ENCODE measurements at places on chromosomes 2 and 18.

DNA sequence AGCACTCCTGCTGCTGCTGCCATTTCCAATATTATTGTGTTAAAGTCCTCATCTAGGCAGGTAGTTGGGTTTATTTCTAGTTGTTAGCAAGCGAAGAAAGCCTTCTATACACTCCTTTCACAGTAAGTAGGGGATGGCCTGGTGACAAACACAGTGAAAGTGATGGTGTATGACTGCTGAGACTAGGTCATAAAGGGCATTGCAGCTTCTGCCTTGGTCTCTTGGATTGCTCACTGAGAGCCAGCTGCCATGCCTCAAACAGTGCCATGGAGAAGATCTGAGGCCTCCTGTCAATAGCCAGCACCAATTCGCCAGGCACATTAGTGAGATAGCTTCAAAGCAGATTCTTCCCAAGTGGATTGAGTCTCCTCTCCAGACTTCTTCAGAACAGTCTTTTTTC, 27.6 kb upstream of the MSTN start:
- DNase-seq, result no peak

DNA sequence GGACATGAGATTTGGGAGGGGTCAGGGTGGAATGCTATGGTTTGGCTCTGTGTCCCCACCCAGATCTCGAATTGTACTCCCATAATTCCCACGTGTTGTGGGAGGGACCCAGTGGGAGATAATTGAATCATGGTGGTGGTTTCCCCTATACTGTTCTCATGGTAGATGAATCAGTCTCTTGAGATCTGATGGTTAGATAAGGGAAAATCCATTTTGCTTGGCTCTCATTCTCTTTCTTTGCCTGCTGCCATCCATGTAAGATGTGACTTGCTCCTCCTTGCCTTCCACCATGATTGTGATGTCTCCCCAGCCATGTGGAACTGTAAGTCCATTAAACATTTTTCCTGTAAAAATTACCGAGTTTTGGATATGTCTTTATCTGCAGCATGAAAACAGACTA, 80.9 kb upstream of the GALNT5 start:
- DNase-seq, result no peak

GRCh38 chr2:288758-289361, 969 bp upstream of the ALKAL2 start:
- no peak for DNase-seq

- DNase-seq, result no peak
These were observed 34.3 kb downstream of the MSH2 start for GRCh38 chr2:47437287-47437686.

- no peak for DNase-seq
These were observed 15.9 kb upstream of the CCDC85A start for GRCh38 chr2:56167616-56168562.

GRCh38 chr18:24112874-24113615, 25.8 kb upstream of the CABYR start:
- no peak for DNase-seq

DNA sequence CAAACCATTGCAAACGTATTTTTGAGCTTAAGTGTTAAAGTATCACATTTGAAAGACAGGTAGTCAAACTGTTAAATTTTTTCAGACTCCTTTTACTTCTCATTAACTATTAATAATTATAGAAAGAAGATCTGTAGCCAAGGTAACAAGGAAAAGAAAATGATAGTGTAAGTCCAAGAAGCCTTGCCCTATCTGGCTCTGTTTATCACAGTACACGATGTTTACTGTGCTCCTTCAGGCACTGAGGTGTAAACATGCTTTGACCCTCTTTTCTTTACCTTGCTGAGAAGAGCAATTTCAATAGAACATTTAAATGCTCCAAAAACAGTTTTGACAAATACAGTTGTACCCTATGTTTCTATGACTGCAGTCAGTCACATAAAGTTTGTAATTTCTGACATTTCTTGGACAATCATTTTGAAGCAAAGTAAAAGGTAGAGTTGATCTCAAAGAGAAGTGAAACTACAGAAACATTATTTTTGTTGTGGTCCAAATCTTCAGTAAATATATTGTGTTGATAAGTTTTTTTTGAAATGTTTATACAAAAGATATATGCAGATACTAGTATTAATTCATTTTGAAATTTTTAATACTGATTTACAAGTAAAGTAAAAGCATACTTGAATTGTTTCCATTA, 152.6 kb upstream of the KYNU start:
- DNase-seq, result no peak

- no peak for DNase-seq
These were observed 71.0 kb downstream of the NOL4 start for GRCh38 chr18:34153711-34154110.

DNA sequence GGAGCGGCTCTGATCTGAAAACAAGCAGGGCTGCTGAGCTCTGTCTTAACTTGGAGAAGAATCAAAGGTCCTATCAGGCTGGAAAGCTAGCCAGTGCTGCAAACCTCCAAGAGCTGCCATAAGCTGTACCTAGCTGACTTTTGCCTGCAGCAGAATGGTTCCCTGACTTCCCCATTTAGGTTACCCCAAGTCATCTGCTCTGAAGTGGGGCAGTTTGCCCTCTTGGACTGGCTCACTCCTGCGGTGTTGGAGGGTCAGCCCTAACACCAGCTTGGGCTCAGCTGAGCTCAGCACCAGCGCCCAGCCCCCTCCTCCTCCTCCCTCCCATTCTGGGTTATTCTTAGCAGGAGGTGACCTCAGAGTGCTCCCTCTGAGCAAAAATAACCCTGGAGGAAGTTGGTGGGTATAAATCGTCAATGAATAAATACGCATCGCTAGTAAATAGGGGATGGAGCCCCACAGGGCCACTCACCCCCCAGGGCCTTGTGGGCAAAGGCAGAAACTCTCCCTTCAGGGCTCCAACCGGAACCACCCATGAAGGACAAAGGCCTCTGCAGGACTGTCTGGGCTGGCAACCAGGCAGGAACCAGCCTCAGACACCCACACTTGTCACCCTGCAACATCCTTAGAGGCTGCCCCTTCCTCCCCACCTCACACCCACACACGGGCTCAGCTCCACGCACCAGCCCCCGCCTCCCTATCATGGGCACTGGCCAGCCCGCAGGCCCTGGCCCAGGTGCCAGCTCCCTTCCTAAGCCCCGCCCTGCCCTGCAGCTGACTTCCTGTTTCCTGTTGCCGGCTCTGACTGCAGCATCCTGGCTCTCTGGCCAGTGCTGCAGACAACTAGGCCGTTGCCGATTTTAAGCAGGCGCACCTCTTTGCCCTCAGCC, 46.9 kb downstream of the DNMT3A start:
- DNase-seq, result no peak

DNA sequence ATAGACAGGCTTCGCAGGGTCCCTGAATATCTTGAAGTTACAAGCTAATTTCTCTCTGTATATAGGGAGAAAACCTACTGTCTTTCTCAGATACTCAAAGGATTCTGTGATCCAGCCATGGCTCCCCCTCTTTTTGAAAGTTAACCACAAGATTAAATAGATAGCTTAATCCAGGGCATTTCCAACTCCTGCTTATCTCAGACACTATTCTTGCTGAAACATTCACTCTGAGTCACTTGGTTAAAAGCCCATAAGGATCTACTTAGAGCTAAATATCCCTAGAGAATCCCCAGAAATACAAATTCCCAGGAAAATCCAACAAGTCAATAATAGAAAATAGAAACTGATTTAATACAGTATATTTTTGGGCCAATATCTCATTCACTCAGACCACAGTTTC, 179.1 kb upstream of the LYPD1 start:
- no peak for DNase-seq

- no peak for DNase-seq
These were observed 53.1 kb downstream of the LRRTM4 start for GRCh38 chr2:77469106-77469505.

DNA sequence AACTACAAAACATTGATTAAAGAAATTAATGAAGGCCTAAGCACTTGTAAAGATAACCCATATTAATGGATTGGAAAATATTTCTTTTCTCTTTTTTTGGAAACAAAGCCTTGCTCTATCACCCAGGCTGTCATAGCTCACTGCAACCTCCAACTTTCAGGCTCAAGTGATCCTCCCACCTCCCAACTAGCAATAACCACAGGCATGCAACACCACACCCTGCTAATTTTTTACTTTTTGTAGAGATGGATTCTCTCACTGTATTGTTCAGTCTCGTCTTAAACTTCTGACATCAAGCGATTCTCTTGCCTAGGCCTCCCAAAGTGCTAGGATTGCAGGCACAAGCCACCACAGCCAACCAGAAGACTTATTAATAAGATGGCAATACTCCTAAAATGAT, 73.4 kb upstream of the NDUFV2 start:
- no peak for DNase-seq

GRCh38 chr2:100755441-100755840, 64.5 kb upstream of the NPAS2 start:
- DNase-seq, result no peak

GRCh38 chr2:121502781-121503180, 27.9 kb upstream of the RNU4ATAC start:
- no peak for DNase-seq

GRCh38 chr2:118687698-118688097, 159.8 kb downstream of the EN1 start:
- no peak for DNase-seq

DNA sequence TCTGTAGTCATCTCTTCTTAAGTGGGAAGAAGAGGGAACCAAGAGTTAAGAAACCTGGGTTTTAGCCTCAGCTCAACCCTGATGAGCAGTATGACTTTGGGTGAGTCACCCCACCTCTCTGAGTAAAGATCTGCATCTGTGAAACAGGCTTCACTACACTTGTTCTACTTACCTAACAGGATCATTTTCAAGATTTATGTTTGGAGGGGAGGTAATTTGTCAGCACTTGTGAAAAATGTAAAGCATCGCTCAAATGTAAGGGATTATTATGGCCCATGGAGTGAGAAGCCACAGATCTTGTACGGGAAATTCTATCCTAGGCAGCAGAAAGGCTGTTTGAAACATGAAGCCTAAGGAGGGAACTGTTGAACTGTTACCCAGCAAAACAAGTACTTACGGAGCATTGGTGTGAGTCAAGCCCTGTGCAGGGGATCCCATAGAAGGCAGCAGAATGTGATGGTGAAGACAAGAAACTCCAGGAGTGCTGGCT, 160.6 kb downstream of the PRKCE start:
- DNase-seq, result no peak

GRCh38 chr18:54279477-54280219, 10.3 kb downstream of the POLI start:
- DNase-seq, result no peak

DNA sequence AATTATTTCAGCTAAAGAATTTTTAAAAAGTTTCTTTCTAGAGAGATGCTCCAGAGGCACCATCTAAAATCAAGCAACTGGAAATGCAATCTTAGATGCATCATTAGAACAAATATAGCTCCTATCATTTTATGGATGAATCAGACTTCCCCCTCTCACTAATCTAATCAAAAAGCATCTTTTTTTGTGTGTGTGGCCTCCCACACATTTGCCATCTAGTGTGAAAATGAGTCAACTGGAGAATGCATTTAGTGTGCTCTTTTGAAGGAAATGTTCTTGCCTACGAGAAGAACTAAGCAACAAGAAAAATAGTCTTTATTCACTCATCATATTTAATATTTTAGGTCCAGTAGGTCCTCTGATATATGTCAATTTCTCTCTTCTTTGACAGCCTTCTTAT, 39.5 kb upstream of the FIGN start:
- no peak for DNase-seq

DNA sequence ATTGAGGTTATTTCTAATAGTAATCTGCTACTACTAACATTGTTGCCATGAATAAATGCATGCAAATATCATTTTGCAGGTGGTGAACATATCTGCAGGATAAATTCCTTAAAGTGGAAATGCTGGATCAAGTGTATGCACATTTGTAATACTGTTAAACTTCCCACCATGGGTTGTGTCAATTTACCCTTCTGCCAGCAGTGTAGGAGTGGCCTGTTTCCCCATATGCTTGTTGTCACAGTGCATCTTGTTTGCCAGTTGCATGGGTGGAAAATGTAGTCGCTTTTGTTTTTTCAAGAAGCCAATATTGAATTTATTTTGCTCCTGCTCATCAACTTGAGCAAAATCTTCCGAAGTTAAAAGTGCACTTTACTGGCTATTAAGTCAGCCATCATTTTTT, 139.0 kb upstream of the ACKR3 start:
- no peak for DNase-seq

DNA sequence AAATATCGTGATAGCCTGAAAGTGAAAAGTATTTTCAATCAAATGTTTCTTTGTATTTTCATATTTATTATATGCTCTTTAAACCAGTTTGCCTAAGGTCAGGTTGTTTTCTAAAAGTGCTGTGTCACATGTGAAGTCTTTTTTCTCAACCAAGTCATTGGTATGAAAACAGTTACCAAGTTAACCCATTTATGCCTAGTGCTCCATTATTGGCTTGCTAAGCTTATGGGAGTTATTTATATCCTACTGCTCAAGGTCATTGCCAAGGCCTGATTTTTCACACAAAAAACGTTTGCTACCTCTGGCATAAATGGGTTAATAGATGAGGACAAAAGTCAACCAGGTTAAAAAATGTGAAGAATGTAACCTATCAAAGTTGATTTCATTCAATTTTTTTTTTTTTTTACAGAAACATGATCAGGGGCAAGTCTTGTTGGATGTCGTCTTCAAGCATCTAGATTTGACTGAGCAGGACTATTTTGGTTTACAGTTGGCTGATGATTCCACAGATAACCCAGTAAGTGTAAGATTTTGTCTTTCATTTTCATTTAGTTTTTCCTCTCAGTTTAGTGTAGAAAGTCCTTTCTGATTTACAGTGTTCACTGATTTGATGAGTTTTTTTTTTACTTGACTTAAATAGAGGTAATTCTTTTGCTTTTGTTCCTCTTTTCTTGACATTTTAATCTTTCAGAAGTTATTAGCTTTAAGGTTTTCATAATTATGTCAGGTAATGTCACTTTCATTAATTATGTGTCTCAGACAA, 102.6 kb downstream of the PTPN4 start:
- no peak for DNase-seq

DNA sequence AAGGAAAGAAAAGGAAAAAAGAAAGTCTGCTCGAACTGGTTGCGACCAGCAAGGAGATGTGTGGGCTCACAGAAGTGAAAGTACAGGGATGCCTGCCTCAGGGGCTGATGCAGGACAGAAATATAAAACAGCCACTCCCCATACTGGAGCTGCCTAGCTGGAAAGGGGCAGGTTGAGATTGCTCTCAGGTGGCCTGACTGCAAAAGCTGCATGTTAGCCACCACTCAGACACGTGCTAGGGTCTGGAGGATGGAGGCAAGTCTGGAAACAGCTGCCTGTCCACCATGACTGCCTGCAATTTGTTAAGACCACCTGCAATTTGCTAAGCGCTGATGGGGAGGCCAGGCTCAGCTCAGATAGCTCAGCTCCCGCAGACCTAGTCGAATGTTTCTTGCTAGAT, 17.9 kb downstream of the B3GNT7 start:
- peak; percentile 43 for DNase-seq

GRCh38 chr2:239252801-239253200, 148.0 kb downstream of the HDAC4 start:
- DNase-seq, result no peak

DNA sequence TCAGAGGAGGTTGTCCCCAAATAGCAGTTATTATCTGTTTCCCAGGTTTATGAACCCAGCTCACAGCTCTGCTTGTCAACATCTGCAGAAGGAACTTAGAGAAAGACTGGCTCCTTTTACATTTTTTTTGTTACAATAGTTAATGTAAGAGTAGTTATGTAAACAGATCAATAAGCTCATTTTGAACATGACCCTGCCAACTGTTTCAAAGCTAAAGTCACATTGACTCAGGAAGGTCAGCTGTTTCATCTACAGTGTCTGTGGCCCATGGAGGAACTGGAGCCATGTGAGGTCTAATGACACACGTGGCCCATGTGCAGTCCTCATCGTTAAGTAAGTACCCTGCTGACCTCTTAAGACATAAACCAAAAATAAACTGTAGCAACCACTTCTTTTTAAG, 97.1 kb downstream of the SH3RF3 start:
- DNase-seq, result no peak

All from ecto neural progenitor cell (in vitro differentiated cells).